Left kidney (tissue), 8 donors: ENCODE measurements at places on chromosomes 2 and 18.

DNA sequence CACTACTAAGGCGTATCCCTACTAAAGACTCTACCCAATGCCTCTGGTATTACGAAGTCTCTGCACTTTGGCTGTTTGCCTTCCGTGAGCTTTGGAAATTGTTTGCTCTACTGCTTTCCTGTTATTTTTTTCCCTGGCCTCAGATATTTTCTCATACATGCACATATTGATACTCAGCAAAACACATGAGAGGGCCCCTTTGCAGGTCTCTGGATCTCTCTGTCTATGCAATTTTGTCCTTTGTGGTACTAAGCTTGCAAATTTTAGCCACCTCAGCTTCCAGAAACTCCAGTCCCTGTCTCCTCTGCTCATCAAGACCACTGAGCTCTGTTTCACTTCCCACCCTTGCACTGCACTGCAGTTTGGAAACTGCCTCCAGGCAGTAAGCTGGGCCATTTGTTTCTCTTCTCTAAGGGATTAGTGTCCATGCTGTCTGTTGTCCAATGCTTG is 46.6 kb downstream of the TAF1B start:
- DNase-seq: no peak

DNA sequence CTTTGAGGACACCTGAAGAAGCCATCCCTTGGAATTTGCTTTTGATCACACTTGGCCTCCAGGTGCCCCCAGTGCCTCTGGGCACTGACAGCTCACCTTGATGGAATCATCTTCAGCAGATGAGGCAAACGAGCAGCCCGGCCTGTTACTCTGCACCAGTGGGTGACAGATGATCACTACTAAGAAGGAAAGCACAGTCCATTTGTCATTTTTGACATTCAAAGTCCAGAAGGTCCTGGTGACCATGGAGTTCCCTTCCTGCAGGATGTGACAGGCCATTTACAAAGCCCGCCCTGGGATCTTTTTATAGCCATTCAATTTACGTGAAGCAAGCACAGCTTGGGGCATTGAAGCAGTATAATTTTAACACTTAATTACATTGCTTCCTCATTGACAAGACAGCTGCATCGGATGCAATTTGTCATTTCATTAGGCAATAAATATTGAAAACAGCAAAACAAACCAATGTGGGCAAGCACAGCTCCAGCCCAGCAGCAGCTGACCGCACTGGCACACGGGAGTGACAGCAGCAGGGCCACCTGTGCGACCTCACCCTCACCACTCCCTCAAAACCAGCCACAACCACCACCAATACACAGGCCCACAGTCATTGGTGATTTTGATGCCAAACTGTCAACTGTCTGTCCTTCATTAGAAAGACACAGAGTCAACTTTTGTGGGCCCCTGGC is 76.0 kb upstream of the SLC66A3 start:
- DNase-seq: no peak

DNA sequence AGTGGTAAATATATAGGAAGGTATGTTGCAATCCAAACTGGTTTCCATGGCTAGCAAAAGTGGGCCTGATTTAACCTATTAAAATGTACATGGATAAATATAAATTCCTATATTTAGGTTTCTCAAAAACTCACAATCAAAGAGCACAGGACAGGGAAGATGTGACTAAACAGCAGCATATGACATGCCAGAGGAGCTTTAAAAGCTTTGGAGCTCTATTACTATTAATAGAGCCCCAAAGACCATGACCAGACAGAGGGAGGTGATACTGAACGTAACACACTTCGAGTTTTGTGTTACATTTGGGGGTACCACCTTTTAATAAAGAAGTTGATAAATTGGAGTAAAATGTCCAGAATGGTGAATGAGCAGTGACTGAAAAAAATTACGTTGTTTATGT is 179.5 kb upstream of the SLC14A2 start:
- no peak for DNase-seq

DNA sequence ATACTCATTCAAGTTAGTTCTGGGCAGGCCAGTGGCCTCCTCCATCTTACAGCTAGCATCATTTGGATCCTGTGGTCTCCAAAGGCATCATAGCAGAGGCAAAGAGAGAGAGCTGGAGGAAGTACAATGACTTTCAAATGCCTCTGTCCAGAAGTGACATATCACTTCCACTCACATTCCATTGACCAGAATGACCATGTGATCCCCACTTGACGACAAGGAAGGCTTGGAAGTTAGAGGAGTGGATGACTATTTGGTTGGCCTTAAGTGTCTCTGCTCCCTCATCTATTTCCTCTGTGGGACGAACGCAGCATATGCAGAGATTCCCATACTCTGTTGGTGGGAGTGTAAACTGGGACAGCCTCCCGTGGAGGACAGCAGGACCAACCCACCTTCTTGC is 27.8 kb upstream of the MLPH start:
- DNase-seq: no peak

DNA sequence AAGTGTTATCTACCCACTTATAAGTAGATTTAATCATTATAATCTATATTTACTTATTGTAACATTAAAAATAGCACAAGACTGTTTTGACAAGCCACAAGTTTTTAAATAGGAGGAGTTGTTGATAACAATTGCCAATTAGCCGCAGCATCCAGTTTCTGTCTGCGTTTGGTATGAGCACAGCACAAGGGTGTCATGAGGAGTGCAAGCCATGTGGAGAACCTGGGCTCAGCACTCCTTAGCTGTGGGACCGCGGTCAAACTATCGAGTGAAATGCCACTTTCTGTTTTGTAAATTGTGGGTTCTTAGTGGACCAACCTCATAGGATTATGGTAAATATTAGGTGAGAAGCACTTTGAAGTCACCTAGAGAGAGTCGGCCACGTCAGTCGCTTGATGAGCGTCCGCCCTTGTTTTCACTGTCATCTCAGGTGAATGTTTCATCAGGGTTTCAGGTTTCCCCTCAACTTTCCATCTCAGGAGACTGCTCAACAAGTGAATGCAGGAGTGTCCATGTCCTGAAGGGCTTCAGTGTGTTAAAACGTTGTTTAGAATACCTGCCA is 294.5 kb downstream of the ZNF407 start:
- no peak for DNase-seq

DNA sequence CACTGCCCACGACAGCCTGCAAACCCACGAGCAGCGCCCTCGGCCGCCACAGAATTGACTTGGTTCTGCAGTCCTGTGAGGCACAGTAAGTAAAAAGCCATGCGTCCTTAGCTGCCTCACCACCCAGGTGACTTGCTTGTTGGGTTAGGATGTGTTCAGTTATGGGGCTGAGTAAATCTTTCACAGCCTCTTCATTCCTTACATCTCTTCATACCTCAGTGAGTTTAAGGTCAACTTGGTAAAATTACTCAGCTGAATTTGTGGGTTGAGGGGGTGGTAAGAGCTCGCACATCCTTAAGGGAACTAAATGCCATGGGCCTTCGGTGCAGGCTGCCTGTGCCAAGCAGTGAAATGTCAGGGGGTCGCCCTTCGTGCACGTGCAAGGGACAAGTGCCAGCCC is 165.2 kb upstream of the ALKAL2 start:
- no peak for DNase-seq

GRCh38 chr2:223921204-223921603 is 23.9 kb downstream of the WDFY1 start:
- no peak for DNase-seq

DNA sequence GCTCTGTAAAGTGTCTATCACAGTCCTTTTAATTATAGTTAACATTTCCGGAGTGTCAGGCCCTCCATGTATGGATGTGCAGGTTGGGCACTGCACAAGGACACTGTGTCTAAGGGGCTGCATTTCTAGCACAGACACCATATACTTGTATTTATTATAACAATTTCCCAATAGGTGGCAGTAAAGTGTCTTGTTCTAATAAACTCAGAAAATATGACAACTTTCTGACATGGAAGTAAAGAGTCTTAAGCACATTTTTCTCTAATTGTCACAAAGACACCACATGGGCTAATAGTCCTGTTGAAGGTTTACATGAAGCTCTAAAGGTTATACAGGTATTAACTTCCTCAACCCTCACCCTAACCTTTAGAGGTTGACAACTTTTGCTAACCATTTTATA is 156.6 kb downstream of the DYSF start:
- DNase-seq: no peak

DNA sequence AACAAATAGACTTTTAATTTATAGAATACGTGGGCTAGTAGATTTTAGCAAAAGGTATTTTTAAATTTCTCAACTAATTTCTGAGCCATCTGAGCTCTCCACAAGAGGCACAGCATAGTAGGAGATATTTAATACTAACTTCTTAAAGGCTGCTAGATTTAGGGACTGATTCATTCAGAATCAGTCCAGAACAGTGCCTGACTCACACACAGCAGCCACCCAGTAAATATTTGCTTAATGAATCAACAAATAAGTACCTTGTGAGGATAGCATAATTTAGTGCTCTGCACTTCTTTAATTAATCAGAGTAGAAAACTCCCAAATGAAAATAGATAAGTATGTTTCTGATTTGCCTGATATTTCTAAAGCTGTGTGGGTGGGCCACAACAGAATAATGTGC is 35.6 kb upstream of the SYT4 start:
- no peak for DNase-seq

GRCh38 chr18:58887613-58887963 is 22.9 kb downstream of the ZNF532 start:
- DNase-seq: no peak

DNA sequence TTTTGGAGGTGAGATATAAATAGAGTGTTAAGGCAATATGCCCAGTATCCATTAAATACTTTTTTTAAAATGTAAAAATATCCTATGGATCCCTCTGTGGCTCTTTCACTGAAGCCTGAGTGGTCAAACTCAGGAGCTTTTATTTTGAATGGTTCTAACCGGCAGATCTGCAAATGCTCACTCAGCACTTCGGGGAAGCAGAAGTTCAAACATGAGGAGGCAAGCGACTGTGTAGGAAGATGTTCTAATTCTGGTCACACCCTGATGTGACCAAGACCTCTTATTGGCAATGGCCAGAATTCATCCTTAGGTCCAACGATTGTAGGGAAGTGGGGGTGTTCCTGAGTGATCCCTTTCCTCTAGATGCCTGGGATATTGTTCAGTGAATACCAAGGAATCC is 168.8 kb downstream of the CDCA7 start:
- no peak for DNase-seq

DNA sequence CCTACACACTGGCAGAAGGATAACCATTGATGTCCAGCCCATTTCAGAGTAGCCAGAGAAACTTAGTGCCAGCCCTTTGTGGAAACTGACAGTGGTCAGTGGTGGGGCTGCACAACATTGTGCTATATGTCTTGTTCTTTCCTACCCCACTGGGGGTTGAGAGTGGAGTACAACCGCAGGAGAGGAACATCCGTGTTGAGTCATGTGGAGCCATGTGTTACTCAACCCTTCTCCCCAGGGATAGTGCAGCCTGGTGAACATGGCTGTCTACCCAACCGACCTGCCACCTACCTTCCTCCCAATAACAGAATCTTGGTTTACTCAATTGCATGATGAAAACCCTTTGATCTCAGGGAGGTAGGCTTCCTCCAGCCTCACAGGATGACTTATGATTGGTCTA is 65.3 kb upstream of the MAPK4 start:
- DNase-seq: no peak

- no peak for DNase-seq
These were observed 173.8 kb downstream of the GFPT1 start for GRCh38 chr2:69213201-69213600.

DNA sequence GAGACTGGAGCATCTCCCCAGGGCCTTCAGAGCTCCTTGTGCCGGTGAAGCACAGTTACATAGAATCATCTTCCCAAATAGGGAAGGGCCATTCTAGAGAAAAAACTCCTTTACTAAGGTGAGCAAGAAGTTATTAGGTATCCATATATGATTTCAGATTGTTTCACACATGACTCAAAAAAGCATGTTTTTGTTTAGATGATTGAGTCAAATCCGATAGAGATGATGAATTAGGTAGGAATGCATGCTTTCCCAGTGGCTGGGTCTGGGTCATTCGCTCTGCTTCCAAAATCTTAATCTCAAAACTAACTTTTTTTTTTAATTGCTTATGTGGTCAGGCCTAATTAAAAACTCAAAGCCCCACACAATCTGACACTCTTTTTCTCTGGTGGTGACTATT is 3.8 kb downstream of the NT5C1B start:
- no peak for DNase-seq

GRCh38 chr2:201257381-201257955 is 2.9 kb upstream of the CASP8 start:
- DNase-seq: no peak

DNA sequence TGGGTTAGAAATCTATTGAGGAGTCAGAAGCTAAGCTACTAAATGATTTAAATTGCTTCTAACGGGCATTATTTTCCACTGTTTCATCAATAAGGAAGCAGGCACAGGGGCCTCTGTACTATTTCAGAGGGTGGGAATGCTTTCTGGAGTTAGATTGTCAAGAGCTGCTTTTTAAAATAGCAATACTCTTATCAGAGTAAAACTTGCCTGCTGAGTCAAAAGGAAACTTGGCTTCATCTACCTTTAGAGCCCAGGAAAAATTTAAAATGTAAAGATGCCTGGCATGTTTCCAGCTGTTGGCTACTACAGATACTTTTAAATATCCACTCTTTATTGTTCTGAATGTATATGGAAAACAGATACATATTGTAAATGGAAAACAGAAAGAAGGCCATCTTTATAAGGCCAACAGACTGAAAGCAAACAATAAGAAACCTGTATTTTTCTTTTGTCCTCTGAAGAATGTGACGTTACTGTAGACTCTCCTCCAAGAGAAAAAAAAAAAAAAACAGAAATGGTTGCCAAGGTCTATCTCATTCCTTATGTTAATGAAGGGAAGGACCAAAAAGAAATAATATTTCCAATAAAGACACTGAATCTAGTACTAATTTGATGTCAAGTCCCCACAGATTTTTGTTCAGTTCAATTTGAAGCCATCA is 79.1 kb downstream of the FIGN start:
- no peak for DNase-seq

- no peak for DNase-seq
These were observed 822 bp downstream of the PSMG2 start for GRCh38 chr18:12703664-12704063.

GRCh38 chr2:152682663-152683062 is 34.6 kb downstream of the PRPF40A start:
- DNase-seq: no peak

DNA sequence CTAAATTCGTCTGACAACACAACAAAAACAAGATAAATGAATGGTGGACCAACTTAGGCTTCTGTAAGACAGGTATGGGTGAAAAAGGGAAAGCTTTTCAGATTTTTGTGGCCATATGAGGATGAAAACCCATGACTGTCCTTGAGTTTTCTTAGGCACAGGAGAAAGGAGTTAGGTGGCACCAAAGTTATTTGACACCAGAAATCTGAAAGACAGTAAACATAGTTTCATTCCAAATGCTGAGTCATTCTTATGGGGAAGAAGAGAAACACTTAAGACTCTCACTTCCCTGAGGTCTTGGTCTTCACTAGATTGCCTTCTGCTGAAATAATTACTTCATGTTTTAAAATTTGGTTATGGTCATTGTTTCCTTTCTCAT is 5.2 kb upstream of the GPD2 start:
- DNase-seq: no peak

- no peak for DNase-seq
These were observed 8.2 kb upstream of the NFE2L2 start for GRCh38 chr2:177272765-177273164.

DNA sequence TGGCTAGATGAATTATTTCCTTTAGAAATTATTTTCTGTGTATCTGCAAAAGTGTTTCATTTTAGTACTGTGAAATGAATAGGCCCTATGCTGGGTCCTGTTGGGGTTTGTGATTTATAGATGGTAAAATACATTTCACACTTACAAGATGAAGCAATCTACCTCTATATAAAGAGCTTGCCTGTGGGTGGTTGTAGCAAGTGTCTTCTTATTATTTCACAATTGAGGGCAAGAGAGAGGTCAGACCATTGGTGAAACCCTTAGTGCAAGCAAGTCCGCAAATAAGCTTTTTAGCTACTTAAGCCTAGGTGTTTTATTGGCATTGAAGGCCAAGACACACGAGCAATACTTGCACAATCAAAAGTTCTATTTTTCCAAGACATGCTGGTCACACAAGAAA is 153.1 kb downstream of the FMNL2 start:
- no peak for DNase-seq
